Activated CD8-positive, alpha-beta memory T cell treated with anti-CD3 and anti-CD28 coated beads for 36 hours (primary cell): ENCODE measurements at places on chromosomes 7 and 10. TPM values are rescaled to one million over a fixed set of nuclear protein-coding genes. Genes with fewer than 3 reads are reported as not detected.

The EFCAB10 gene
- total RNA-seq, result not detected

The COMMD3 gene
- total RNA-seq, result 71.3 TPM

The TRIM73 gene
- total RNA-seq, result 2.6 TPM

The PKD2L1 gene
- not detected for total RNA-seq

The NYAP1 gene
- 0.15 TPM for total RNA-seq

The PRDX3 gene
- 217 TPM for total RNA-seq

The DYDC2 gene
- total RNA-seq, result not detected

The MEOX2 gene
- not detected for total RNA-seq

The GNB2 gene
- 241 TPM for total RNA-seq

The CLDN4 gene
- total RNA-seq, result not detected

The ARMC3 gene
- total RNA-seq, result not detected

The ANLN gene
- 33.3 TPM for total RNA-seq

The CFAP43 gene
- not detected for total RNA-seq

The IL2RA gene
- total RNA-seq, result 1,215 TPM

The CASD1 gene
- total RNA-seq, result 17.2 TPM

The CCL26 gene
- total RNA-seq, result not detected

The ENKUR gene
- 0.15 TPM for total RNA-seq

The PNLIP gene
- not detected for total RNA-seq

The PHKG1 gene
- total RNA-seq, result 1.6 TPM

The GPR141 gene
- not detected for total RNA-seq

The CTTNBP2 gene
- not detected for total RNA-seq

The GIMAP8 gene
- 6.6 TPM for total RNA-seq

The IFIT1 gene
- total RNA-seq, result 0.27 TPM

The OGDH gene
- 82.1 TPM for total RNA-seq

The CPA2 gene
- total RNA-seq, result not detected

The ZCWPW1 gene
- 2.3 TPM for total RNA-seq

The PGAM2 gene
- total RNA-seq, result not detected

The GNGT1 gene
- not detected for total RNA-seq

The AKR1C8 gene
- total RNA-seq, result not detected

The ATOH7 gene
- total RNA-seq, result not detected

The OR2A7 gene
- total RNA-seq, result 1.2 TPM

The DOCK1 gene
- 0.17 TPM for total RNA-seq

The EVX1 gene
- not detected for total RNA-seq

The GIGYF1 gene
- total RNA-seq, result 47.8 TPM

The MRLN gene
- total RNA-seq, result not detected

The SHOC2 gene
- 51.4 TPM for total RNA-seq

The TNPO3 gene
- total RNA-seq, result 75.1 TPM

The GPR26 gene
- not detected for total RNA-seq

The WEE2 gene
- total RNA-seq, result not detected

The SHH gene
- not detected for total RNA-seq

The TMEM254 gene
- 13.2 TPM for total RNA-seq

The ARHGAP22 gene
- not detected for total RNA-seq

The TMEM273 gene
- total RNA-seq, result 79.5 TPM

The FOXI2 gene
- not detected for total RNA-seq

The CALML5 gene
- not detected for total RNA-seq
